ENCODE measurements at places on chromosomes 6 and 20.

- ATAC-seq: peak; percentile 56
Observed at GRCh38 chr6:127877231-127877630, 23.6 kb downstream of the THEMIS start.

- no peak for ATAC-seq
Observed at GRCh38 chr6:112947507-112947906, 600.4 kb downstream of the RFPL4B start.

- ATAC-seq: peak; percentile 66
Observed at GRCh38 chr6:429515-430121, 38.1 kb downstream of the IRF4 start.

- no peak for ATAC-seq
Observed at GRCh38 chr6:162728197-162728596, 423 bp downstream of the PACRG start.

DNA sequence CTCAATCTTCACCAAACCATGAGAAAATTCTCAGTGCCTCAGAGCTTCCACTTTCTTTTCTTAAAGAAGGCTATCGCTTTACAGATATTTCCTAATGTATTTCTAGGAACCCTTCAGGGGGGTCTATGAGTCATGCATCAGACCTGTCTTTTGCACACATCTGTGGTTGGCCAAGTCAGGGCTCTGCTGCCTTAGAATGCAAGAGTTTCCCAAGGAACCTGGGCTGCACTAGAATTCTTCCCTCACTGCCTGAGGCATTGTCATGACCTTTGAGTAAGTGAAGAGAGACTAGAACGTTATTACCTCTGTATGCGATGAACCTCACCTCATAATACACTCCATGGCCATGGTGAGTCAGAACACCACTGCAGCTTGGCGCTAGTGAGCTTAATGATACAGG is 365.0 kb upstream of the ID4 start:
- no peak for ATAC-seq

DNA sequence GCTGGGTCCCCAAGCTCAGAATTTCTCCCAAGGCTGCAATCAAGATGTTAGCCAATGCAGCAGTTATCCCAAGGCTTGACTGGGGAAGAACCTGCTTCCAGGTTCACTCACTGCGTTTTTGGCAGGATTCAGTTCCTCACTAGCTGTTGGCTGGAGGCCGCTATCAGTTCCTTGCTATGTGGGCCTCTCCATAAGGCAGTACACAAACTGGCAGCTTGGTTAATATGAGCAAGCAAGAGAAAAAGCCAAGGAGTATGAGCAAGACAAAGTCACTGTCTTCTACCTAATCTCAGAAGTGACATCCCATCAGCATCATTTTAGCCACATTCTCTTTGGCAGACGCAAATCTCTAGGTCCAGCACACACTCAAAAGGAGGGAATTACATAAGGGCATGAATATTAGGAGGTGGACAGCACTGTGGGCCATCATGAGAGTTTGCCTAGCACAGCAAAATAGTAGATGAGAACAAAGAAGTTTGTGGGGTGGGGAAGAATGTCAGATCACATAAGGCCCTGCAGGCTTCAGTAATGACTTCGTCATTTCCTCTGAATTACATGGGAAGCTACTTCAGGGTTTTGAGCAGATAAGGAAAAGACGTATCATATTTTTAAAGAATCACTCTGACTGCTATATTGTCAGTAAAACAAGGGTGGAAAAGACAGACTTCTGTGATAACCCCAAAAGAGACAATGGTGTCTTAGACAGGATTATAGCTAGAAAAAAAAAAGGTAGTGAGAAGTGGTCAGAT is 25.5 kb downstream of the LMBRD1 start:
- ATAC-seq: no peak

DNA sequence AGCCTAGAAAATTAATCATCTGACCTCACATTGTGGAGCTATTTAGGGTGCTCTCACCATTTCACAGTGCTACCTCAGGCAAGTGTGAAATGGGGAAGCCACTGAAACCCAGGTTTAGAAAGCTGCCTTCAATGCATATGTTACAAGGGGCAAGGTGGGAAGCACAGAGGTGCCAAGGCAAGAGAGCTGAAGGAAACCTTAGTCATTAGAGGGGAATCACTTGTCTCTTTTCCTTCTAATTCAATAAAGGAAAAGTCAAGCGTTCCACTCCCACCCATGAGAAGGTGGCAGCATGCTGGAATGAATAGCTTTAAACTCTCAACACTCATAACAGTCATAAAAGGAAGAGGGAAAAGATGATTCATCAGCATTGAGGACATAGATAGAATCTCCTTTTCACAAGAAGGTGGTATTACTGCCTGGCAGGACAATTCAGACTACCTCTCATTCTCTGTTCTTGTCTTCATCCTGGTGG is 251.9 kb upstream of the IRAK1BP1 start:
- ATAC-seq: no peak

- ATAC-seq: no peak
Observed at GRCh38 chr20:33919653-33920052, 74.1 kb upstream of the RALY start.

DNA sequence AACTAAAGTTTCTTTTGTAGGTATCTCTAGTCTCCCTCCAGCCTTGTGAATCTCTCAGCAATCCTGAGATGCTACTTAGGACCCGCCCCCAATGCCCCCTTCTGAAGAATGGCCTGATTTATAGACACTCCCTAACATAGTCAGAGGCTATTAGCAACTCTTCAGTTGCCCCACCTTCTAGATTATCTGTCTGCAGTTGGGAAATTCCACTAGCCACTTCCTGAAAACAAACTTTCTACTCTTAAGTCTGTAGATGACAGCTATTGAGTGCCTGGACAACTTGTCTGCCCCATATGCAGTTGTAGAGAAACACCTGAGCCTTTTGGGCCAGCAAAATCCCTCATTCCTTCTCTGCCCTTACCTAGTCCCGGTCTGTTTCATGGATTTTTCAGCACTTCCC is 188.2 kb upstream of the PREP start:
- ATAC-seq: peak; percentile 74

- ATAC-seq: no peak
Observed at GRCh38 chr6:157773248-157773773, 49.7 kb upstream of the SNX9 start.

DNA sequence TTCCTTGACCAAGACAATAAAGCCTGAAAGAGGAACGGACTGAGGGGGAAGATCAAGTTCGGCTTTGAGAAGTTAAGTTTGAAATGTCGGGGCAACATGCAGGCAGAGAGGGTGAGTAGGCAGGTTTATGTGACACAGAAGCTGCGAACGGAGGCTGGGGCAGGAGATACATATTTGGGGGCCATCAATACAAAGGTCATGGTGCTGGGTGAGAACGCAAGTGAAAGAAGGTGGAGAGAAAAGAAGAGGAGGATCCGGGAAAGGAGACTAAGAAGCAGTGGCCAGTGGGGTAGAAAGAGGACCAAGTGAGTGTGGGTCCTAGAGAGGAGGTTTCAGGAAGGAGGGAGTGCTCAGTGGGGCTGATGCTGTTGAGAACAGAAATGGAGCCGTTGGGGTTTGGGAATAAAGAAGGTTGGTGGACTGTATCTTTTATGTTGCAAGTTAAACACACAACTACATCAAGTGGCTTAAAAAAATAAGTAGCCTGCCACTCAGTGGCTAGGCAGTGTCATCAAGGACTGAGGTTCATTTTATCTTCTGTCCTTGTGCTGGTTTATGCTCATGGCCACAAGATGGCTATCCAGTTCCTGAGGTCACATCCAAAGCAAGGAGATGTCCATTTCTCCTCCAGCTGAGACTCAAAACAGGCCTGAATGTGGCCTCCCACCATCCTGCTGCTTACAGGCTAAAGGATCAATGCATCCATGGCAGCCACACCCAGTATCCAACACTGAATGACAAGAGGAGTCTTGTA is 1.7 kb upstream of the BLCAP start:
- ATAC-seq: no peak

GRCh38 chr20:44367746-44368145 is 12.2 kb downstream of the HNF4A start:
- no peak for ATAC-seq
